ENCODE measurements at places on chromosomes 7 and 10.

DNA sequence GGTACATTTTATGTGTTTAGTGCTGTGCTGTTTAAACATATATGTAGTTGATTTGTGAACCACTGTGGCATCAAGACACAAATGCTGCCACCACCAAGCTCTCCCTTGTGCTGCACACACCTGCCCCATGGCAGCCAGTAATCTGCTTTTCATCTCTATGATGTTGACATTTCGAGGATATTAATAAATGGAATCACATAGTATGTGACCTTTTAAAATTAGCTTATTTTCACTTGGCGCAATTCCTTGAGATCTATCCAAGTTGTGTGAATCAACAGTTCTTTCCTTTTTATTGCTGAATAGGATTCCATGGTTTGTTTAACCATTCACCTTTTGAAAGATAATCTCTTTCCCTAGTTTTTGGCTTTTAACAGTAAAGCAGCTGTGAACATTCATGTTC lies 73.1 kb downstream of the BMPR1A start:
- no peak for DNase-seq

DNA sequence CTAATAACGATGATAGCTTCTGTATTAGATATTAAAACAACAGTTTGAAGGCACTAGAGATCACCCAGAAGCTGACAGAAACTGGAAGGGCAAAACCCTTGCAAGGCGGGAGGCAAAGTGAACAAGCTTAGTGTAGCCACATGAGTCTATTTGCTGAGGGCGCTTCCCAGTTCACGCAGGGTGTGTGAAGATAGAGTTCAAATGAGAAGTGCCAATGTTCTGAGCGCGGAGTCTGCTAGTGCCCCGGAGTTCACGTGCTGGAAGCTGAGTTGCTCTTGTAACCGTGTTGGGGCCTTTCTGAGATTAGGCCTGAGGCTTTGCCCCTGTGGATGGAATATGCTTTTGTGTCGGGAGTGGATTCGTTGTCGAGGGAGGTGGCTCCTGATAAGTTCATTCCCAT lies 16.6 kb upstream of the GTPBP4 start:
- no peak for DNase-seq

GRCh38 chr7:148972375-148972774 lies 55.9 kb downstream of the PDIA4 start:
- DNase-seq, result no peak

- peak; percentile 0 for DNase-seq
These were observed 19.2 kb downstream of the ELFN1 start for GRCh38 chr7:1689311-1689710.

DNA sequence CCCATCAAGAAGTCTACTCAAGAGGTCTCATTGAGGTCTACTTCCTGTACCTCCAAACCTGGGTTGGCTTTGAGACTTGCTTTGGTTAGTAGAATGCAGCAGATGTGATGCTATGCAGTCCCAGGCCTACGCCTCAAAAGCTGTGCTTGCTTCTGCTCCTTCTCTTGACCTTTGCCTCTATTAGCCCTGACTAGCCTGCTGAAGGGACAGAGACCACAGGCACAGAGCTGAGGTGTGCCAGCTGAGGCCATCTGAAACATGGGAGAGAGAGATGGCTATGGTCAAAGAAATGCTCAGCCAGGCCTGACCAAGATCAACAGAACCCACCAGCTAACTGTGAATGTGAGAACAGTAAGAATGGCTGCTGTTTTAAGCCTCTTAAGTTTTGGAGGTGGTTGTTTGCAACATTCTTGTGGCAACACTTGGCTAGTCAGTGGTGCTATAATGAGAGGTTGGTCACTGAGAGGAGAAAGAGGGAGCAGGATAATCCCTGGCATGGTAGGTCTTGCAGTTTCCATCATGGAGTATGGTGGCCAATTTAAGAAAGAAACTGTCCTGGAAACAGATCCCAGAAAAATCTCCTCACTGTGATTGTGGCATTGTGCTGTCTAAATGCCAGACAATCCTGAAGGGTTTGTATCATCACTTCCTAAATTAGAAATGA lies 176.1 kb upstream of the PHYHIPL start:
- no peak for DNase-seq

- DNase-seq, result no peak
These were observed 22.0 kb downstream of the TES start for GRCh38 chr7:116232350-116232749.

- DNase-seq, result no peak
These were observed 54.8 kb downstream of the DAGLB start for GRCh38 chr7:6392712-6393666.

GRCh38 chr10:101134299-101135127 lies 3.4 kb downstream of the TLX1 start:
- peak; percentile 50 for DNase-seq

GRCh38 chr7:1678081-1678543 lies 8.0 kb downstream of the ELFN1 start:
- no peak for DNase-seq

- DNase-seq, result no peak
These were observed 124.9 kb upstream of the NPVF start for GRCh38 chr7:25353196-25353595.

DNA sequence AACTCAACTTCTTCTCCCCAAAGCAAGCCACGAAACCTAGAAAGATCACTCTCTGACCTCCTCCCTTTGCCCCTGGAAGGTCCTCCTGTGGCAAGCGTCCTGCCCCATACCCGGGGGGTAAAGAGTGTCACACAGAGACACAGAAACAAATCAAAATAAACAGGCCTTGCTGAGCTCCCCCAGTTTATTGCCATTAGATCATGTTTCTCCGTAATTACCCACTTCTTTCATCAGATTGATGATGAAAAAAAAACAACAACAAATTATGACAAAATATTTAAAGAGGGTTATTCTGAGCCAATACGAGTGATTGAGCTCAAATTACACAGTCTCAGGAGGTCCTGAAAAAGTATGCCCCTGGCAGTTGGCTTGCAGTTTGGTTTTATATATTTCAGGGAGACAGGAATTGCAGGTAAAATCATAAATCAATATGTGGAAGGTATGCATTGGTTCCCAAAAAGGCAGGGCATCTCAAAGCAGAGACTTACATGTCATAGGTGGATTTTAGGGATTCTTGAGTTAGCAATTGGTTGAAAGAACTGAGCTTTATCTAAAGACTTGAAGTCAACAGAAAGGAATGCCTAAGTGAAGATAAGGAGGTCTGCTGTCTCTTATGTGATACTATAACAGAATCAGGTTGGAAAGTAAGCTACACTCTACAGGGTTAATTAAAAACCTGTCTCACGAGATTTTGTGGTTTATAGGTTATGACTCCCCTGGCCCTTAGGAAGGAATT lies 86.2 kb downstream of the APBB1IP start:
- peak; percentile 17 for DNase-seq

- no peak for DNase-seq
These were observed 5.9 kb downstream of the NCAPG2 start for GRCh38 chr7:158698657-158699195.

GRCh38 chr10:8174762-8175161 lies 120.3 kb downstream of the GATA3 start:
- peak; percentile 39 for DNase-seq

- no peak for DNase-seq
These were observed 206.7 kb upstream of the IGFBP3 start for GRCh38 chr7:46127814-46128213.

DNA sequence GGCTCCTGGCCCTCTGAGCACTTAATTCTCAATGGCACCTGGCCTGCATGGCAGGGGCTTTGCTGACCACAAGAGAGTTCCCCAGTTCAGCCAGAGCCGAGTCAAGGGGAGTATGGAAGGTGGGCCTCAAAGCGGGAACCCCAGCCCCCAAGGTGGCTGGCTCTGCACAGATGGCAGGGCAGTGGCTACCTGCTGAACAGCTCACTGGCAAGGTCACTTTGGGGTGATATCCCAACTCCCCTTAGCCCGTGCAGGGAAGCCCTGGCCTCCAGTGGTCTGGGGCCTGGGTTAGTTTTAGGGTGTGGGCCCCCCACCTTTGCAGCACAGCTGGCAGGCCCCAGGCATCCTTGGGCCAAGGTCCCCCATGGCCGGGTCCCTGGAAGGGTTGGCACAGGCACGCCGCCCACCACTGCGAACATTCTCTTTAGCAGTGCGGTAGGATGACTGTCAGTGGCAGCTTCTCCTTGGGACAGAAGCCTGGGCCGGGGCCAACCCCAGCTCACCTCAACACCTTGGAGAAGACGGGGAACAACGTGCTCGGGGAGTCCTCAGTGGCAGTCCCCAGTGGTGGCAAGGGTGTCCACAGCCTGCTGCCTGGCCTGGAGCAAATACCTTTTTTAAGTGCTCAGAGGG lies 36.8 kb downstream of the PPIF start:
- no peak for DNase-seq

- no peak for DNase-seq
These were observed 637.5 kb upstream of the GALNT17 start for GRCh38 chr7:70494225-70495032.

GRCh38 chr10:20897146-20897825 lies at the start of gene NEBL:
TSS of gene NEBL (minus strand) at chr10:20897311. CDS start at chr10:20897205, 106 bp downstream.
- no peak for DNase-seq

GRCh38 chr10:70588859-70589570 lies 13.5 kb downstream of the PRF1 start:
- no peak for DNase-seq

GRCh38 chr7:148185041-148185440 lies 405.5 kb upstream of the C7orf33 start:
- no peak for DNase-seq

DNA sequence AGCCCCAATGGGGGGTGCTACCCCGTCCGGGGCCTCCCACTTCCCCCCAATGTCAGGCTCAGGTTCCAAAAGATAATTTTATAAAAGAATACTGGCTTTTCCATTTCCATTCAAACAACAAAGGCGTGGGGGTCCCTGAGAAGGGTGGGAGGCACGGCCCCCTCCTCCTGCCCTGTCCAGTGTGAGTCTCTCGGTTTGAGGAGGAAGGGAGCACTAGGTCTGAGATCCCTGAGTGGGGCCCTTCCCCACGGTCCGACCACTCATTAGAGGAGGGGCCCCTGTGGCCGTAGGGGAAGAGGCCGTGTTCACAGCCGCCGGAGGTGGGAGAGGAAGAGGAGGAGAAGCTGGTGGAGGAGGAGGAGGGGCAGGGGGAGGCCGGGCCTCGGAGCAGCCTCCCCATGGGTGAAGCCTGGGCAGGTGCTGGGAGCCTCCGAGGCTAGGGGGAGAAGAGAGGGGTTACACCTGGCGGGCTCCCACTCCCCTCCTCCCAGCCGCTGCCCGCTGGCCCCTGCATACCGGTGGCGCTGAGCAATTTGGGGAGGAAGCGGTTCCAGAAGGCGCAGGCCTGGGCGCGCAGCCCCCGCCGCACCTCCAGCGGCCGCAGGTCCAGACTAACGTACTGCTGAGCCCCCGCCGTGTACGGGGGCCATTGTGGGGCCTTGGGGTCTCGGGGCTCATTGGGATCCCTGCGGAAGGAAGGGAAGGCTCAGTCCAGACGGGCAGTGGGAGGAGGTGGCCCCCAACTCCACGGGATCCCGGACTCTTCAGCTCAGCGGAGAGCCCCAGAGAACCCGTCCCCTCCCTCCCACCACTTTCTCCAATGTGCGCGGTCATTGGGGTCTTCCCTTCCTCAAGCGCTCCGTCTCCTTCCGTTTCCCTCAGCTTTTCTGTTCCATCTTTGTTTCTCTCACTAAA lies 1.4 kb upstream of the UFSP1 start:
- DNase-seq, result peak; percentile 53

DNA sequence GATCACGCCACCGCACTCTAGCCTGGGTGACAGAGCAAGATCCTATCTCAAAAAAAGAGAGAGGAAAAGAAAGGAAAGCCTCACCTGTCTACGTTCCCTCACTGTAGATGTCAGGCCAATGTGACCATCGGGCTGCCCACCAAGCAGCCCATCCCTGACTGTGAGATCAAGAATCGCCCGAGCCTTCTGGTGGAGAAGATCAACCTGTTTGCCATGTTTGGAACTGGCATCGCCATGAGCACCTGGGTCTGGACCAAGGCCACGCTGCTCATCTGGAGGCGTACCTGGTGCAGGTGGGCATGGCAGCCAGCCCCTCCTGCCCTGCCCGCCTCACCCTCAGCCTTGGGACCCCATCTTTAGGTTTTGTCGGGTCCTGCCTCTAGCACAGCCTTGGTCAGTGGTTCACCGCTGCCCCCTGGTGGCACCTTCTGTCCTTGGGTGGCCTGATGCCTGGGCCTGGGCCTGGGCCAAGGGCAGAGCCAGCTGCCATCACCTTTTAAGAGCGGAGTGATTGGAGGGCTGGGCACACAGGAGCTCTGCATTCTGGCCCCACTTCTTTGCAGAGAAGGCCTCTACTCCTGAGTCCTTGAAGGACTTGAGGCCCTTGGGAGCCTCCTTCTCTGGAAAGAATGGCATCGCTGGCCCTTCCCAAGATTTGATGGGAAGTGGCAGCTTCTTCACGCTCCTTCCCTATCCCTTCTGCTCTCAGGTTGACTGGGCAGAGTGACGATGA lies 14.4 kb upstream of the AHCYL2 start:
- peak; percentile 70 for DNase-seq

DNA sequence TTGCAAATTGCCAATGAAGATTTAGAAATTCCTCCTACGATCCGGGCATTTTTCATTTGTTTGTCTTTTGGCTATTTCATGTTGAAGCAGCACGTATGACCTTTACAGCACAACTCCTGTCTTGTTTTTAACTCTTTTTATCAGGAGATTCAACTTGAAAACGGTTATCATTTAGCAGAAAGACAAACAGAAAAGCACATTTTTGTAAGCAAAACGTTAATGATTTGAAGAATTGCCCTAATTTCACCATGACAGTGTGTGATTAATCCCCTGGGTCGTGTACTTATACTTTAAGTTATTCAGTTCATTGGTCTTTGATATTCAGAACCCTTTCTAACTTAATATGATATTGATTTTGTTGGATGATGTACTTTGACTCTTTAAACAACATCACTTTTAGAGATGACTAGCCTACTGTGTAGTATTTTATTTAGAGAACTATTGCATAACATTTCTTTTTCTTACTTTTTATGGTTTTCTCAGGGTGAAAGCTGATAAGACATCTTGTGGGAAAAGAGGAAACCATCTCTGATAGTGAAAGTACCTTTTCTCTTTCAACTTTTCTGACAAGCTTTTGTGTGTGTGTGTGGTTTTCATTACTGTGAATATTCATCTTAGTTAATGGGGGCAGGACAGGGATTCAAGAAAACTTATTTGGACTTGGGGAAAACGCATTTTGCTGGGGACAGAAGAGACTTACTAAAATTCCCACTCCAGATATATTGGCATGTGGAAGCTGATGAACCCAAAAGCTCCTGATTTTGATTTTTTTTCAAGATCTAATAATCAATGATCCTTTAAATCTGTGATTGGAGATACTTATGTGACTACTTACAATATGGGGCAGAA lies 8.1 kb downstream of the HHEX start:
- DNase-seq, result no peak

DNA sequence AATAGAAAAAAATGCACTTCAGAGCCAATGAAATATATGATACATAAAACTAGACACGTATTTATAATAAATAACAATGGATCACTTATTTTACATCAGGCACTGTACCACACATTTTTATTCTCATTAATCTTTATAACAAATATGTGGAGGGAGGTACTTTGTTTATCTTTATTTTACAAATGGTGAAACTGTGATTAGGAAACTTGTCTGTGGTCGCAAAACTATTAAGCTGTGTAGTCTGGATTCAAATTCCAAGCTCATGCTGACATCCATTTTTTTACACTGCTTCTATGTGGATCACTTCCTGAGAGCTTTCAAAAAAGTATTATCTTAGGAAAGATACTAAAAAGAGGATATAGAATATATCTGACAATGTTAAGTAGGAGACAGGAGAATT lies 978.6 kb downstream of the SORCS1 start:
- no peak for DNase-seq
